ENCODE measurements at places on chromosomes 2 and 18.

GRCh38 chr2:17830053-17831034, 14.1 kb downstream of the MSGN1 start:
- H3K27me3 ChIP-seq, result peaks cover 31% of the 10 kb centered on the region
- no peak overlapping the region for H3K27ac ChIP-seq
- H3K4me3 ChIP-seq, result no peak overlapping the region
- DNase-seq, result peak; percentile 64
- peaks cover 3% of the 10 kb centered on the region for H3K4me1 ChIP-seq

DNA sequence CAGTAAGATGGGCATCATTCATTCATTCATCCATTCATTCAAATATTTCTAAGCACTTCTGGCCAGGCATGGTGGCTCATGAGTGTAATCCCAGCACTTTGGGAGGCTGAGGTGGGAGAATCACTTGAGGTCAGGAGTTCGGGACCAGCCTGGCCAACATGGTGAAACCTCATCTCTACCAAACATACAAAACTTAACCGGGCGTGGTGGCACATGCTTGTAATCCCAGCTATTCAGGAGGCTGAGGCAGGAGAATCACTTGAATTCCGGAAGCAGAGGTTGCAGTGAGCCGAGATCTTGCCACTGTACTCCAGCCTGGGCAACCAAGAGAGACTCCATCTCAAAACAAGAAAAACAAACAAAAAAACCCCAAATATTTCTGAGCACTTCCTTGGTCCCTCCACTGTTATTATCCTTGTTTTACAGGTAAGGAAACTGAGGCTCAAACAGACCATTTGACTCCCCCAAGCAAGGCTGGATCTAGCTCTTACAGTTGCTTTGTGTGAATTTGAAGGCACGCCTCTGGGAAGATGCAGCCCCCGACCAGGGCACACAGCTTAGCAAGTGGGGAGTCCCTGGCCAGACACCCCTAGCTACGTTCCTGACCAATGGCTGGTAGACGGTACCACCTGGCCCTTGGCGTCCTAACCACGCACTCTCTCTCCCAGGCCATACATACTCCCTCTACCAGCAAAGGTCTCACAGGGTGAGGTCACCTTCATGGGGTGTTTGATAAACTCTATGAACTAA, 50.6 kb upstream of the ODC1 start:
- no peak overlapping the region for H3K4me3 ChIP-seq
- H3K36me3 ChIP-seq, result no peaks in the 10 kb centered on the region
- no peak for DNase-seq
- H3K27me3 ChIP-seq, result peaks cover 4% of the 10 kb centered on the region
- peaks cover 7% of the 10 kb centered on the region for H3K4me1 ChIP-seq

GRCh38 chr2:62831729-62832128, 126.2 kb downstream of the EHBP1 start:
- H3K27me3 ChIP-seq, result no peaks in the 10 kb centered on the region
- no peak for DNase-seq
- no peak overlapping the region for H3K27ac ChIP-seq
- peaks cover 4% of the 10 kb centered on the region for H3K4me1 ChIP-seq
- H3K36me3 ChIP-seq, result peaks cover 50% of the 10 kb centered on the region

GRCh38 chr18:55031979-55032378, 72.7 kb upstream of the CCDC68 start:
- no peaks in the 10 kb centered on the region for H3K4me1 ChIP-seq
- H3K36me3 ChIP-seq, result no peaks in the 10 kb centered on the region
- H3K27ac ChIP-seq, result no peak overlapping the region
- peaks cover 7% of the 10 kb centered on the region for H3K27me3 ChIP-seq

DNA sequence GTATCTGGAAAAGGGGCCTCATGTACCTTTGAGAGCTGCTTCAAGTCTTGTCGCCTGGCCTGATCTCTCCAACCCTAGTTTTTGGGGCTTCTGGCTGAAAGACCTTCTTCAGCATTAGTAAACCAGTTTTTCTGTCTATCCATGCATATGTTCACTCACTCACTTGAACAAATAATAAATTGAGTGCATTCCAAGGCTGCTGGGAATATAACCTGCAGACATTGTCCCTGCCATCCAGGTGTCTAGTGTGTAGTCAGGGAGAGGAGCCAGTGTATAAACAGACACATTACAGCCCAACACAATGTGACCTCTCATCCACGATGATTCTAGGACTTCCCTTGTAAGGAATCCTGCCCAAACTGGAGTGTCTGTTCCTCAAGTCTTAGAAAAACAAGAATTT, 262.1 kb downstream of the PRKCE start:
- no peak overlapping the region for H3K27ac ChIP-seq
- H3K4me1 ChIP-seq, result no peaks in the 10 kb centered on the region
- H3K4me3 ChIP-seq, result no peak overlapping the region
- no peaks in the 10 kb centered on the region for H3K27me3 ChIP-seq
- H3K36me3 ChIP-seq, result no peaks in the 10 kb centered on the region
- DNase-seq, result no peak

DNA sequence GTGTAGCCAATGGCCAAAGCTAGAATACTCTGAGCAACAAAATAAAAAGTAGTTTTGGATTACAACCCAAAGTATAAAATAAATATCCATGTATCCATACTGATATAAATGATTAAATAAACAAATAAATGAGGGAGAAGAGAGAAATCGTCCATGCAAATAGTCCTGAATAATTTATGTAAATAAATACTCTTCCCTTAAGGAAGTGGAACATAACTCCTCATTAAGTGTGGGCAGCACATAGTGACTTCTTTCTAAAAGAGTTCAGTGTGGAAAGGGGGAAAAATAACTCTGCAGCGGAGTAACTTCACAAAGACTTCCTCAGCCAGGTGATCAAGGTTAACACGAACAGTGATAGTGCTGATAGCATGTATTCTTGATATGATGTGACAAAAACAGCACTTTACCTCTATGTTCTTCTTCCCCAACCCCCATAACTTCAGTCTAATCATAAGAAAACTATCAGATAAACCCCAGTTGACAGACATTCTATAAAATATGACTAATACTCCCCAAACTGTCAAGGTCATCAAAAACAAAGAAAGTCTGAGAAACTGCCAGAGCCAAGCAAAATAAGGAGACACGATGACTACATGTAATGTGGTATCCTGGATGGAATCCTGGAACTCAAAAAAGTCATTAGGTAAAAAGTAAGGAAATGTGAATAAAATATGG, 30.7 kb downstream of the METTL8 start:
- no peak overlapping the region for H3K27ac ChIP-seq
- H3K27me3 ChIP-seq, result no peaks in the 10 kb centered on the region
- no peak for DNase-seq
- no peak overlapping the region for H3K4me3 ChIP-seq

GRCh38 chr2:25309402-25309801, 32.3 kb downstream of the DNMT3A start:
- H3K4me3 ChIP-seq, result no peak overlapping the region
- H3K4me1 ChIP-seq, result peaks cover 82% of the 10 kb centered on the region
- H3K36me3 ChIP-seq, result peaks cover 32% of the 10 kb centered on the region
- no peaks in the 10 kb centered on the region for H3K27me3 ChIP-seq
- H3K27ac ChIP-seq, result peak overlapping the region; percentile 44

DNA sequence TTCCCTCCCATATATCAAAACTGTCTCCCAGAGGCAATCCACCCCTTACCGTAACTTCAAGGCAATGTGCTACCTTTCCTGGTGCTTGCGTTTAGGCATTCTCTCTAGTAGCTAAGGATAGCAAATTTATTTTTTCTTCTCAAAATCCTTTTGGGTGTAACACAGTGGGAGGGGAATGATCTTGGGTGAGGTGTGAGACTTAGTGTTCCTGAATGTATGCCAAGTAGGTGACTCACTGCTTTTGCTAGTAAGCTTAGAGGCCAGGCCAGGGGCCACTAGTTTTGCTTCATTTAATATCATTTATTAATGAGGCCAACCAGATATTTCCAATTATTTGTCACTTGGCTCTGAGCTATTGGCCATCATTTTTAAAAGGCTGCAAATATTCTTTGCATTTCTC, 135.5 kb downstream of the NAPG start:
- no peak for DNase-seq
- no peaks in the 10 kb centered on the region for H3K4me1 ChIP-seq
- H3K27me3 ChIP-seq, result peaks cover 6% of the 10 kb centered on the region
- H3K36me3 ChIP-seq, result no peaks in the 10 kb centered on the region
- no peak overlapping the region for H3K27ac ChIP-seq
- H3K4me3 ChIP-seq, result no peak overlapping the region

- H3K27me3 ChIP-seq, result peaks cover 12% of the 10 kb centered on the region
- H3K4me1 ChIP-seq, result no peaks in the 10 kb centered on the region
- no peak overlapping the region for H3K4me3 ChIP-seq
- DNase-seq, result no peak
- H3K27ac ChIP-seq, result no peak overlapping the region
- H3K36me3 ChIP-seq, result no peaks in the 10 kb centered on the region
Observed at GRCh38 chr2:161722547-161723503, 98.6 kb downstream of the SLC4A10 start.

GRCh38 chr18:29154196-29154757, 977.3 kb upstream of the CDH2 start:
- H3K4me3 ChIP-seq, result no peak overlapping the region
- no peaks in the 10 kb centered on the region for H3K4me1 ChIP-seq
- no peak for DNase-seq
- no peaks in the 10 kb centered on the region for H3K27me3 ChIP-seq
- no peaks in the 10 kb centered on the region for H3K36me3 ChIP-seq
- H3K27ac ChIP-seq, result no peak overlapping the region

DNA sequence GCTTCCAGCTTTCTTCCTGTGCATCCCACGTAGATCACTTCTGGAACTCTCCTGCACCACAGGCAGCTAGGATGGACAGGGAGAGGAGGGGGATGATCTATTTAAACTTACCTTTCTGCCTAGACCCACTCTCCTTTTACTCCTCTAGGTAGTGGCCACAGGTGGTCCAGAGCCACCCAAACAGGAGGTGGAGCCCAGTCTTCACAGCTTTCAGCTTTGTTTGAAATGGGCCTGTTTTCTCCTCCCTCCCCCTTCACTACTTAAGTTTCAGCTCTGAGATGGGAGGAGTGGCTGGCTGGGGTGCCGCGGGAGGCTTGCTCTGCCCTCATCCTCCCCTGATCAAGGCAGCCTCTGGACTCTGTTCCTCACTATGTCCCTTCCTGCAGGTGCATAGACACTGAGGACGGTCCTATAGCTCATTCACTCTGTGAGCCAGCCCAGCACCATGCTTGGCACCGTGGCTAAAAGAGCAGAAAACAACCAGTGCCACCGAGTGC, 12.6 kb upstream of the CELF4 start:
- H3K27me3 ChIP-seq, result peaks cover 16% of the 10 kb centered on the region
- no peak for DNase-seq
- H3K27ac ChIP-seq, result no peak overlapping the region
- H3K36me3 ChIP-seq, result no peaks in the 10 kb centered on the region
- no peak overlapping the region for H3K4me3 ChIP-seq

- H3K4me1 ChIP-seq, result no peaks in the 10 kb centered on the region
- H3K27ac ChIP-seq, result no peak overlapping the region
- no peak for DNase-seq
- peaks cover 4% of the 10 kb centered on the region for H3K36me3 ChIP-seq
- no peak overlapping the region for H3K4me3 ChIP-seq
Observed at GRCh38 chr2:218679119-218679518, 7.2 kb downstream of the STK36 start.

DNA sequence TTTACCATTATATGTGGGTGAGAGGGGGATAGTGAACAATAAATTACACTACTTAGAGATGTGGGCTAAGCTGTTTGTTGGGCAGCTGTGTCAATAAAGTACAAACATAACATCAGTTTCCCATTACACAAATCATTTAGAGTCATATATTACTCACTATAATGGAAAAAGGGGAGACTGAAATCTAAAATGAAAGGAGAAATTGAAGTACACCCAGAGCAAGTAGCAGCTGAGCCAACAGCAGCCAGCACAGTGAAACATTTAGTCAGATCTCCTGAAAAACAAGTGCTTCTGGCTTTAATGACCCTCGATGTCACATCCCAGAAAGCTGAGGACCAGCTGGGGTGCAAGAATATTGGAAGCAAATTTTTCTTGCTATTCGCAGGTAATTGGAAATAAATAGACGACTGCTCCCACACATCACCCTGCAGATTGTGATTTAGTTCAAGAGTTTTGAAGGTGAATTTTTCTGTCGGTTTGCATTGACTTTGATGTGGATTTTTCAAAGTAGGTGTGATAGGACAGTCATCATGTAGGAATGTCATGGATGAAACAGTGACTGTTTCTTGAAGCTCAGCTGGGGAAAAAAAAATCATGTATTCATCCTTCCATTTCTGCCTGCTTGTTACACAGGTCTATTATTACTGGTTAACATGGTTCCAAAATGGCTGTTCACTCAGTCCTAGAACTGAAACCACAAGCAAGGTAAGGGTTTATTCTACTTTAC, 1607.3 kb upstream of the CELF4 start:
- no peak overlapping the region for H3K27ac ChIP-seq
- no peaks in the 10 kb centered on the region for H3K27me3 ChIP-seq
- no peak overlapping the region for H3K4me3 ChIP-seq
- H3K36me3 ChIP-seq, result no peaks in the 10 kb centered on the region

DNA sequence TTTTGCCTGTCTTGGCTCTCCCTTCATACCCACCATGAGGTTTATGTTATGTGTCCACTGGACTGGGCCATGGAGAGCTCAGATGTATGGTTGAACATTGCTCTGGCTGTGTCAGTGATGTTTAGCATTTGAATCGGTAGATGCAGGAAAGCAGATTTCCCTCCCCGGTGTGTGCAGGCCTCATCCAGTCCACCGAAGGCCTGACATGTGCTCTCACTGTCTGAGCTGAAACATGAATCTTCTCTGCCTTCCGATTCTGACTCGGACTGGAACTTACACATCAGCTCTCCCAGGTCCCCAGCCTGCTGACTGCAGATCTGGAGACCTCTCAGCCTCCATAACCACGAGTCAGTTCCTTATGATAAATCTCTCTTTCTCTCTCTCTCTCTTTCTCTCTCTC, 72.4 kb upstream of the SLC66A3 start:
- no peak for DNase-seq
- no peaks in the 10 kb centered on the region for H3K27me3 ChIP-seq
- no peak overlapping the region for H3K27ac ChIP-seq
- H3K36me3 ChIP-seq, result no peaks in the 10 kb centered on the region
- no peaks in the 10 kb centered on the region for H3K4me1 ChIP-seq

GRCh38 chr18:58862851-58863538, 1.7 kb upstream of the ZNF532 start:
- peaks cover 8% of the 10 kb centered on the region for H3K4me1 ChIP-seq
- DNase-seq, result peak; percentile 34
- H3K27me3 ChIP-seq, result peaks cover 40% of the 10 kb centered on the region
- peak overlapping the region; percentile 71 for H3K4me3 ChIP-seq
- H3K36me3 ChIP-seq, result no peaks in the 10 kb centered on the region

DNA sequence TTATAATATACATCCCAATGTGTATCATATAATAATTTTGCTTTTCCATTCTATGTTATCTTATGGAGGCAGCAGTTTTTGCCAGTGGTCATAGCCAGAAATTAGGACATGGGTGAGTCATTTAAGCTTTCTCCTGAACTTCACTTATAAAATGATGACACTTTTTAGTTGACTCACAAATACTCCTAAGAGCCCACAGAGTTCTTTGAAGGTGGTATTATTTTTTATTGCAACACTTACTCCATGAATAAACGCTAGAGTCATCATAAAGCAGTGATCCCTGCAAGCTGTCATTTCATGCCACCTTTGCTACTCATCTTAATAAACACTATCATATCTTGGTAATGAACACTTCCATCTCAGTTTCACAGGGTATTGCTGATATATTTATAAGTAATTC, 69.9 kb upstream of the MAPRE2 start:
- no peak overlapping the region for H3K4me3 ChIP-seq
- peaks cover 3% of the 10 kb centered on the region for H3K27me3 ChIP-seq
- DNase-seq, result no peak
- peaks cover 2% of the 10 kb centered on the region for H3K4me1 ChIP-seq

GRCh38 chr2:69514819-69515218, 77.6 kb upstream of the NFU1 start:
- peaks cover 61% of the 10 kb centered on the region for H3K36me3 ChIP-seq
- no peak for DNase-seq
- no peak overlapping the region for H3K27ac ChIP-seq
- H3K27me3 ChIP-seq, result no peaks in the 10 kb centered on the region
- peaks cover 2% of the 10 kb centered on the region for H3K4me1 ChIP-seq
